ENCODE measurements at places on chromosomes 12 and 14.

DNA sequence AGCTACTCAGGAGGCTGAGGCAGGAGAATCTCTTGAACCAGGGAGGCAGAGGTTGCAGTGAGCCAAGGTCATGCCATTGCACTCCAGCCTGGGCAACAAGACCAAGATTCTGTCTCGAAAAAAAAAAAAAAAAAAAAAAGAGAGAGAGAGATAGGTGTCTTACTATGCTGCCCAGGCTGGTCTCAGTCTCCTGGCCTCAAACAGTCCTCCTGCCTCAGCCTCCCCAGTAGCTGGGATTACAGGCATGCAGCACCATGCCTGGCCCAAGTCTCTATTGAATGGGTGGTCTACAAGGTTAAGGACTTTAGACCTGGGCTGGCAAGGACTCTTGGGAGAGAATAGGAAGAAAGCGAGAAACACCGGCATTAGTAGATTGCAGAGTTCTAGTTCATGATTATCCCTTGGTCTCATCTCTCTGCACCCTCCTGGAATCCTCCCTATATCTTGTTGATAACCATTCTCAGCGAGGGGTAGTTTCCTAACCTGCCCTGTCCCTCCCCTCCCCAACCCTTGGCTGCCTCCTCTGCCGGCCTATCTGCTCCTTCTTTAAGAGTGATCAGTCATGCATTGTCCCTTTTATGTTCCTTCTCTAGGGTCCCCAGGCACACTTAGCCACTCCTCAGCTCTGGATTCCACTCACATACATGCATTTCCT is 128.1 kb upstream of the MAP1LC3B2 start:
- no peak for DNase-seq

DNA sequence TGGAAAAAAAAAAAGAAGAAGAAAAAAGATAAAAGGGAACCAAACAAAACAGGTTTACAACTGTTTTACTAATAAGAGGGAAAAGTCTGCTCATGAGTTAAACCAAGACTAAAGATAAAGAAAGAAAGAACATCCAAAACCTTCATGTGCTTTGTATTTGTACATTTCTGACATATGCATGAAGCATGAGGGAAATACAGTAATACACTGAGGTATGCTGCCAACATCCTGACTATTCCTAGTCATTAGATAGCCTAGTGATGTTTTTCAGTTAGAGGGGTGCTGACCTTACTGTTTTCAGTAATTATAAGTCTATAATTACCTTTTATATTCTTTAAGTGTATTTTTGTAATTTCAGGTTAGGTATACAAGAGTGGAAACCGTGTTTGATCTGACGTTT is 793.3 kb downstream of the DIO2 start:
- no peak for DNase-seq

DNA sequence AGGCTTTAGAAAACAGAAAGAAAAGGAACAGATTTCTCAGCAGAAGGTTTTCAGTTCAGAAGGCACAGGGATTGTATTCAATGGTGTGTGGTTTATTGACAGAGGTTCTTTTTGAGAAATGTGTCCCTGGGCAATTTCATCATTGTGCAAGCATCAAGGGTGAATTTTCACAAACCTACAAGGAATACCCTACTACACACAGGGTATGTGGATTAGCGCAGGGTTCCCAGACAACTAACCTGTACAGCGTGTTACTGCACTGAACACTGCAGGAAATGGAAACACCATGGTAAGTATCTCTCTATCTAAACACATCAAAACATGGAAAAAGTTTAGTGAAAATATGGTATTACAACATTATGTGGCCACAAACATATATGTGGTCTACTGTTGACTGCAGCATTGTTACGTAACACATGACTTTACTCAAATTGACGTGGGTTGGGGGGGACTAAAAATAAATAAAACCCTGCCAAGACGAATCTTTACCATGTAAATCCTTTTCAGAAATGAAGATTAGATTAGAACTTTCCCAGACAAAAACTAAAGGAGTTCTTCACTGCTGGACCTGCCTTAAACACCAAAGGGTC is 893.1 kb downstream of the TMEM121 start:
- no peak for DNase-seq

- DNase-seq: no peak
Measured at GRCh38 chr12:1592444-1593173, 1.8 kb downstream of the FBXL14 start.

DNA sequence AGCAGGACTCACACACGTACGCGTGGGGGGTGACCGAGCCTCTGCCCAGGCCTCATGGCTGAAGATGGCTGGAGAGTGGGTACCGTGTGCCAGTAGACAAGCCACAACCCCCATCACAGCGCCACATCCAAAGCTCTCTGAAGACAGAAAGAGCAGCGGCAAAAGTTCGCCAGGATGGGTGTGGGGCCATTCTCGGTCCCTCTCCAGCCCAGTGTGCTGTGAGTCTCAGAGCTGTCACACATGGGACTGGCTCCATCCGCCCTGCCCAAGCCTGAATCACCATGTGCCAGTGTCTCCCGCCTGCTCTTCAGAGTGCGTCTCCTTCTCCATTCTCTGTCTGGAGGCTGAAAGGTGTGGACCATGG is 5.7 kb downstream of the TMEM179 start:
- no peak for DNase-seq

GRCh38 chr14:64806862-64807495 is 72.7 kb downstream of the SPTB start:
- DNase-seq: no peak

GRCh38 chr14:74493343-74494261 is at the start of gene ISCA2:
TSS of gene ISCA2 (plus strand) at chr14:74493765. CDS start at chr14:74493775, 10 bp downstream.
- peak; percentile 88 for DNase-seq

DNA sequence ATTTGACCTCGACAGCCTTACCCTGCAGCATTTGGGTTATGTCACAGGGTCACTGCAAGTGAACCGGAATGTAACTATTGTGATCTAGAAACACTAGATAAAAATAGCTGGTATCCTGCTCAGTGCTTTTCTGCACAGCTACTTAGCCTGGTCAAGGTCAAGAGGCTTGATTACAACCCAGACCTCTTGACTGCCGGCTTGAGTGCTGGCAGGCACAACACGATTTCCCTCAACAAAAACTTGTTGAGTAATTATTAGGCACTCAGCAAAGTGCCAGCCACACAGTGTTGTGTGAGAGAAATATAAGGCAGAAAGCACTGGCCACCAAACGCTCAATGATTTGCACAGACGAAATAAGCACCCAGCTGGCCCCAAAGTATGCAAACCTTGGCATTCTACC is 156.7 kb downstream of the NUAK1 start:
- DNase-seq: no peak

DNA sequence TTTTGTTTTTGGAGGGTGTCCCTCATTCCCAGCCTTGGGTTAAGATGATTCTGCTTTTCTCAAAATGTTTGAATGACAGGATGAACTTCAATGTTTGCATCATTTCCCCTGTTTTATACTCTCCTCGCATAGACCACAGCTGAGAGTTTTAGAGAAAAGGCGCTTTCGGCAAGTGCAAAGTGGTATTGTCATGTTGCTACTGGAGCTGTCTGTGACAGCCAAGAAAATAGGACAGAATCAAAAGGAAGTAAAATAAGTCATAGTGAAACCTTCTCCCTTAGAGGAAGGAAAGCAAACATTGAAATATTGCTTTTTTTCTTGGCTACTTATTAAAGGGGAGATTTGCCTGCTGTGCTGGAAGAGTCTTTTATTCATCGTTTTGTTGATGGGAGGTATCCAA is 33.5 kb upstream of the ARHGAP5 start:
- no peak for DNase-seq

GRCh38 chr14:77154421-77154820 is 12.8 kb upstream of the ZDHHC22 start:
- no peak for DNase-seq

GRCh38 chr12:122206111-122206881 is 2.8 kb downstream of the B3GNT4 start:
- no peak for DNase-seq

DNA sequence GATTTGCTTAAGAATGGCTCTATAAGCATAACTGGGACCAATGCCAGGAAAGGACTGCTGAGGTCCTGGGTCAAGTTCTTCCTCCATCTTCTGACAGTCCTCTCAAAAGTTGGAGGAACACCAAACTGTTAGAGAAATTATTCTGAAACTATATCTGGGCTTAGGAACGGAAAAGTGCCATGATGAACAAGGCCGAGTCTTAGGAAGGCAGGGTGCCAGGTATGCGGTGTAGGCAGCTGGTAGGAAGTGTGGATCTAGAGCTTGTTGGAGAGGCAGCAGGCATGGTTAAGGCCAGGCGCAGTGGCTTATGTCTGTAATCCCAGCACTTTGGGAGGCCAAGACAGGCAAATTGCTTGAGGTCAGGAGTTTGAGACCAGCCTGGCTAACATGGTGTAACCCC is 7.7 kb downstream of the GNPTAB start:
- DNase-seq: no peak

GRCh38 chr12:53049571-53050318 is at the start of gene TNS2:
TSS of gene TNS2 (plus strand) at chr12:53050065. CDS start at chr12:53050186, 121 bp downstream.
- no peak for DNase-seq

DNA sequence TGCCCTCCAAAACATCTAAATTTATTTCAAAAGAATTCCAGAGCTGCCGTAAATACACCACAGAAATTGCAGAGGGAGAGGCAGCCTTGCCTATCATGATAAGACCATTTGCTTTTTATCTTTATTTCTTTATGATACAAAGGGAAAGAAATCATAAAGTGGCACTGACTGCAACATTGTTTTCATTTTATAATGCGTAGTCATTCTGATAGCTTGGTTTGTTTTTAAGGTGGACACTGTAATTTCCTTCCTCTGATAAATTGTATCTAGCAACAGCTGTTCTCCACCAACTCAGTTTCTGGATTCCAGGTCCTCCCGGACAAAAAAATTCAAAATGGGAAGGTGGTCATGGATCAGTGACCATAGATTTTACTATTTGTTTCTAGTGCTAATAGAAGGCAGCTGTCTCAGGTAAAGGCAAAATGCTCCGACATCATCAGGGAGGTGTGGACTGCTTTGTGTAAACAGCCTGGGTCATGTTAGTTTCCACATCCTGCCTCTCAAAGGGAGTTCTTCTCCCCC is 623 bp upstream of the TSPAN8 start:
- DNase-seq: no peak

- DNase-seq: no peak
Measured at GRCh38 chr14:67668559-67668958, 5.9 kb downstream of the VTI1B start.

DNA sequence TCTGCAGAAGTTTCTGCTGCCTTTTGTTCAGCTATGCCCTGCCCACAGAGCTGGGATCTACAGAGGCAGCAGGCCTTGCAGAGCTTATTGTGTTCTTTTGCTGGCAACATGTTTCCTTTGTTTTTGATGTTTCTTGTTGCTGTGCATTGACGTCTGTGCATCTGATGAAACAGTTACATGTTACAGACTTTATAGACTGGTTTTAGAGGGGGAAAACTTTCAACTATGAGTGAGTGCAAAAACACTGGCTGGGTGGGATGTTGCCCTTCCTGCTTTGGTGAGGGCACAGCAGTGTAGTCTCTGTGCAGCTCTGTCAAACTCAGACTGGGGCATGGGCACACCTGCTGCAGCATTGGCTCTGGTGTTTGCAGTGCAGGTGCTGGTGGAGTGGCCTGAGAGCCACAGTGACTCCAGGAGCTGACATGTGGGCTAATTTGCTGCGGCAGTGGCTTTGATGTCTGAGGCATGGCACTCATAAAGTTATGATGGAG is 26.9 kb downstream of the CLEC6A start:
- DNase-seq: no peak

GRCh38 chr12:30026621-30027234 is 243.0 kb upstream of the TMTC1 start:
- DNase-seq: no peak

DNA sequence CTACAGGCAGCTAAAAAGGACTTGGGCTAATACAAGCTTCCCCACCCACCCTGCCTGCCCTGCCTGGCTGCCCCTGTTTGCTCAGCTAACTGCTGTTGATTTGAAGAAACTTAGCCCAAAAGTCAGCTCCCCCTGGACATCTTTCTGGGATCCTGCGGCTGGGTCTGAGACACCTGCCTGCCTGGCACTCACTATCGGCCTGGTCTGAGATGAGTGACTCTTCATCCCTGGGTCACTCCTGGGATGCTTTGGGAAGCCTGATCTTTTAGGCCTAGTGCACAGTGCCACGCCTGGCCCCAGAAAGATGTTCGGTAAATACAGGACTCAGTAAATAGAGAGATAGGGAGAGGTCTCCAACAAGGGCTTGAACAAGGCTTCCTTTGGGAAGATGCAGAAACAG is 211.3 kb upstream of the DIO3 start:
- no peak for DNase-seq

DNA sequence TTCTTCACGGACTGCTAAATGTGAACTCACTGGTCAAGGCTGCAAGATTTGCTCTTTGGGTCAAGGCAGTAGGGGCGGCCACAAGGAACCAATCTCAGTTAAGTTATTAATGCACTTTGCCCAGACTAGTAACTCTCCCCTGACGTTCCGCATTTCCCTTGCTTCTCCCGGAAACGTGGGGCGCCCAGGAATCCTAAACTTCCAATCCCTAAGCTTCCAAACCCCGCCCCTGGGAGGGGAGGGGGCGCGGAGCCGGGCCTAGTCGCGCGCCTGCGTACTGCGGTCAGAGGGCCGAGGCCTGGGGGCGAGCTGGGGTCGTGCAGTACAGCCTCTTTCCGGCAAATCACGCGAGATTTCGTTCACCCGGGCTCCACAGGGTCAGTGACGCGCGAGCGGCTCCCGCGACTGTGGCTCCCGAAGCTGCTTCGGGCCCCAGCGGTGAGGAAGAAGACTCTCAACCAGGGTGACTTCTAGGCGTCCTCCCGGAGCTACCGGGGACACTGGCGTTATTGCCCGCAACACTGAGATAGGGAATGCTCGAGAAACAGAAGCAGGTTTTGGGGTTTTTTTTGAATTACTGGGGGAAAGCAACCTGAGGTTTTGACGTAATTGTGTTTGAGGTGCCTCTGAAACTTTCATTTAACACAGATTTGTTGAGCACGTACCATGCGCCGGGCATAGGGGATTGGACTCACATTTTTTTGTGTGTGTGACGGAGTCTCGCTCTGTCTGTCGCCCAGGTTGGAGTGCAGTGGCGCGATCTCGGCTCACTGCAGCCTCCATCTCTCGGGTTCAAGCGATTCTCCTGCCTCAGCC is at the start of gene PTGR2:
Gene PTGR2, plus strand, starts transcription at position 265 of the 816 bp plus-strand sequence. CDS start 7,032 bp downstream, outside the sequence.
- peak; percentile 25 for DNase-seq

- DNase-seq: no peak
Measured at GRCh38 chr12:91250273-91250665, 67.7 kb upstream of the DCN start.

DNA sequence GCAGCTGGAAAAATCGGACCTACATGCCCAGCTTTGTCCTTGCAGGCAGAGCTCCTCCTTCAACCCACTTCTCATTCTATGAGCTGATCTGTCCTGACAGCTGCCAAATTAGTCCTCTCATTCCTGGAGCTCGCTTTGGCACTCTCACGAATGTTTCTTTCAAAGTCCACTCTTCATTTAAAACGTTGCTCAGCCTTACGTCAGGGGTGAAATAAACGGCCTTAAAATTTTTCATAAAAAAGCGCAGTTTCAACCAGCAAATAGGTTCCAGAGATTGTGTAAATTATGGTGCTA is 120.9 kb upstream of the HIF1A start:
- DNase-seq: no peak

GRCh38 chr12:47988073-47989022 is 15.9 kb downstream of the COL2A1 start:
- DNase-seq: no peak

- DNase-seq: no peak
Measured at GRCh38 chr12:110310763-110311162, 29.7 kb downstream of the ATP2A2 start.

- DNase-seq: no peak
Measured at GRCh38 chr14:106625186-106625585, 1098.8 kb downstream of the TMEM121 start.
